DMS153 (cell line): ENCODE measurements at places on chromosomes 12 and 14.
A peak's percentile ranks its signal among the peaks of the same experiment; 100 is the strongest.

- DNase-seq: no peak
These were observed 134.0 kb downstream of the GCH1 start for GRCh38 chr14:54768501-54769129.

- no peak for DNase-seq
These were observed 166.7 kb downstream of the TMTC3 start for GRCh38 chr12:88308825-88309224.

DNA sequence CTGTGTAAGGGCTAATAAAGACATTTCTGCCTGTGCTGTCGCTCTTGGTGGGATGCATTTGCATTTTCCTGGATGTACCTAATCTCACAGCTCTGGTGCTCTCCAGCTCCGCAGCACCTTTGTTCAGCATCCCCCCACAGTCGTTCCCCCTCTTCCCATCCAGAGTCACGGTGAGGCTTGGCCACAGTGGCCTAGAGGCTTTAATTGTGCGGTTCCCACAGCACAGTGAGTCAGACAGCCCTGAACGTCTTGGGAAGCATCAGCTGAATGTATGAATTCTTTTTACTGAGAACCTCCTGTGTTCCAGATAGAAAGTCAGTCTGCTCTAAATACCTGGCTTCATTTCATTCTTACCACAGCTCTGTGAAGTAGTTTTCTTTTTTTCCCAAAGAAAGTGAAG, 28.7 kb downstream of the MLXIP start:
- no peak for DNase-seq

GRCh38 chr14:69605738-69606137, 5.7 kb upstream of the SUSD6 start:
- DNase-seq: no peak

DNA sequence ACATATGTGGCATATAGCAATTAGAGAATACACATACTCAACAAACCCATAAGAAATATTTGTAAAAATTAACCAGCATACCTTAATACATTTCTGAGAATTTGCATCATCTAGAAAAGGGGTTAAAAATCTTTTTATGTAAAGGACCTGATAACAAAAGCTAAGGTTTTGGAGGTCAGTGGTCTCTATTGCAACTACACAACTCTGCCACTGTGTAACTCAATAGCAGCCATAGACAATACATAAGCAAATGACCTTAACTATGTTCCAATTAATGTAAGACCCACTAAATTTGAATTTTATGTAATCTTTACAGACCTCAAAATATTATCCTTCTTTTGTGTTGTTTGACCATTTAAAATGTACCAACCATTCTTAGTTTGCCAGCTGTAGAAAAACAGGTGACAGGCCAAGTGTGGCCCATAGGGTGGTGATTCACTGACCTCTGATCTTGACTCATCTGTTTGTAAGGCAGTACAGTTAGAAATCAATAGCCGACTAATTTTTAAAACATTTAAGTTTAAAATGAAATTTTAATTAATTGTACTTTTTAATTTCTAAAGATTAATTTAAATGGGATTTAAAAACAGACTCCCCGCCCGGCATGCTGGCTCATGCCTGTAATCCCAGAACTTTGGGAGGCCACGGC, 7.4 kb upstream of the EPS8 start:
- DNase-seq: no peak

GRCh38 chr14:23177181-23177580, 6.3 kb downstream of the SLC7A8 start:
- peak; percentile 64 for DNase-seq

- no peak for DNase-seq
These were observed 205.2 kb downstream of the CACNA1C start for GRCh38 chr12:2258025-2258424.

DNA sequence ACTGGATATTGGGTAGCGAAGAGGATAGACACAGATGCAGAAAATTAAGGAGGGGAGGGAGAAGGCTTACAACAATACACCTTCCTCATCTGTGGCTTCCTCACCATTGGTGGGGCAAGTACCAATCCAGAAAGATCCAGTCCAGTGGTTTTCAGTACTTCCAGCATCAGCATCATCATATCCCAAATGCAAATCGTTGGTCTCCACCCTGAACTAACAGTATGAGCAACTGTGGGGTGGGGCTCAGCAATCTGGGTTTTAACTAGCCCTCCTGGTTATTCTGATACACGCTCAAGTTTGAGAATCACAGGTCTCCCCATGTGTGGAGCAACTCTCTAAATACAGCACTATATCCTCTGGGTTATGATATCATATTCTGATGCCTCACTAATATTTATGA, 193.7 kb downstream of the PAX9 start:
- no peak for DNase-seq

DNA sequence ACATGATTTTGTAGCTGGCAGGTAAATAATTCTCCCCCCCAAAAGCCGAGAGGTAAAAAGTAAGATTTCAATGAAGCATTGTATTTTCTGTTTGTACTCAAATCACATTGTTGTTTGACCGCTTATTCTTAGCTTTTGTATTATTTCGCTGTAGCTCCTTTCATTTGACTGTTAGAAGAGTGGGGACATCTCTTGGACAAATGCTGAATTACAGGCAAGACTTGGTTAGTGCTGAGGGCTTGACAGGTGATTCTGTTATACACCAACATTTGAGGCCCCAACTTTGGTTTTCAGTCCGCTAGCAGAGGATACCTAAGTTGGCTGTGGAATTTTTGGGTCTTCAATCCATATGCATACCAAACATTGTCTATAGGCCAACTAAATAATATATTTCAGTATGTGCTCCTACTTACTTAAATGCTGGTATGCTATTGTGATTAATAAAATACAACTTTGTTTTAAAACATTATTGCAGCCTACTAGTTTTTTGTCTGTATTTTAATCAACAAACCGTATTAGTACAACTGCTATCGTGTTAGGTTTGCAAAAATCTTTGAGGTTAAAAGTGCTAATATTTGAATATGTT, 102.2 kb downstream of the ERC1 start:
- peak; percentile 38 for DNase-seq

DNA sequence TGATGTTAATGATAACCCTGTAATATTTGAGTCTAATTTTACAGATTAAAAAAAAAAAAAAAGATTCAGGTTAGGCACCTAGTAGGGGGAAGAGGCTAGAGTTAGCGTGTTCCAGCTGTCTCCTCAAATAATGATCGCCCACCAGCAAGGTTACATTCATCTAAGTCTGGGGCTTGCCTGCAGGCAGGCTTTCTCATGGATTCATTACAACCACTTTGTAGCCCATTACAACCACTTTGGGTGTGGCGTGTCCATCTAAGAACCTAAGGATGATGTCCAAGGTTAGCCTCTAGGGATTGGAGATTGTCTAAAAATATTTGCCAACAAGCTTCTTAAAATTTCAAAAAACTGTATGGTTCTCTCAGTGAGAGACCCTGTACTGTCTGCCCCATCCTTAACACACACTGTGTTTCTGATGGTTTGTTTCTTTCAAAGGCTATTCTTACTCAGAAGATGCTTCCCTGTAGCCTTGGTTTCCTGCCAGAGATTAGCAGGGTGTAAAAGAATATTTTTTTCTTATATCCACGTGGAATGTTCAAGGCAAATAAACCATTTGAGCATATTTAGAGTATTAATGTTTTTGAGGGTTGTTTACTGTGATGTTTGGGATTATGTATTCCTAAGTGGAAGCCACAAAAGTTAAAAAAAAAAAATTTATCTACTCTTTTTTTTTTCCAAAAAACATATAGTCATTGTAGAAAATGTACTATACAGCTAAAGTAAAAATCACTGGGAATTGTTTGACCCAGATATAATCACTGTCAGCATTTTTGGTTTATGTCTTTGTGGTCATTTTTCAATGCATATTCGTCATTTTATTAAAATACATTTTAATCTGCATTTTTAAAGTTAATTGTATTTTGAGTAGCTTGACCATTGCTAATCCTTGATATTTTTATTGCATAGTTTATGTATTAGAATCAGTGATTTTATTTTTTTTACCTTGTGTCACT, 1.7 kb downstream of the DYNC1H1 start:
- no peak for DNase-seq

DNA sequence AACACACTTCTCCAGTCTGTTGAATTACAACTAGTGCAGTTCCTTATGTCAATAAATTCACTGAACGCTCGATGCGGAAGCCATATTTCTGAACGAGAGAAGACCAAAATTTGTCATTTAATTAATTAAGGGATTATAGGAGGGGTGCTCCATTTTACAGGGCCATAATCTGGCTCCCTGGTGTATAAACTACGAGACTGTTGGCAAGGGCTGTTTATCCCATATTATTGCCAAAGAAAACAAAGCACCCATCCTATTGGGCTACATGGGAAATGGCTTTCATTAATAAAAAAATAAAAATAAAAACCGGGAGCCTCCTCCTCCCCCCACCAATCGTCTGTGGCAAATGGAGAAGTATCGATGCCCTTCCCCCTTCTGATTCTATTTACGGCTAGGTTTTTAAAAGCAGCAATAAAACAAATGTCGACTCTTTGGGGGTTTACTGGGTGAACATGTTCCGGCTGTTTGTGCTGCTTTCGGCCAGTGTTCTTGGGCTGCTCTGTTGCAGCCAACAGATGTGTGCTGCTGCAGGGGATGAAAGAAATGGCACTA, 24.8 kb downstream of the ATF7 start:
- DNase-seq: no peak

GRCh38 chr12:13880613-13881012, 100.8 kb downstream of the GRIN2B start:
- DNase-seq: no peak

DNA sequence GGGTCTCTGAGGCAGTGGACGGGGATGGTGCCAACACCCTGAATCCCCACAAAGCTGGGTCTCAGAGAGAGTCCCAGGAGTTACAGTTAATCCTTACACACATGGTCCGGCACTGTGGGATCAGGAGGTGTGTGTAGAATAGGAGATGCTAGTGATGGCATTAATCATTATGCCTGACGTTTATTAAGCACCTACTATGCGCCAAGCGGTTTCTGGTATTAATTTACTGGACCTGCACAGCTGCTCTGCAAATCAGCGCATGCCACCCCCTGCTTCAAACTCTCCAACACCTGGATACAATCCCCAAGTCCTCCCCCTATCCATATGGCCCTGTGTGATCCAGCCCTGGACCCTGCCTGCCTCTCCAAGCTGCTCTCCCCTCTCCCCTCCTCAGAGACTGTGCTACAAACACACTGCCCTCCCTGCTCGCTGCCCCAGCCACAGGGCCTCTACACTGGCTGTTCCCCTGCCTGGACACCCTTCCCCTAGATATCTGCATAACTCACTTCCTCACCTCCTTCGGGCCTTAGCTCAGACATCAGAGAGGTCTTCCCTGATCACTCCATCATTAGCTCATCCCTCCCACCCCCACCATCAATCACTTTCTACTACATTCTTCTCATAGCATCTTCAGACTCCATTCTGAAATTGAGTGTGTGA, 86.0 kb downstream of the RFLNA start:
- no peak for DNase-seq

DNA sequence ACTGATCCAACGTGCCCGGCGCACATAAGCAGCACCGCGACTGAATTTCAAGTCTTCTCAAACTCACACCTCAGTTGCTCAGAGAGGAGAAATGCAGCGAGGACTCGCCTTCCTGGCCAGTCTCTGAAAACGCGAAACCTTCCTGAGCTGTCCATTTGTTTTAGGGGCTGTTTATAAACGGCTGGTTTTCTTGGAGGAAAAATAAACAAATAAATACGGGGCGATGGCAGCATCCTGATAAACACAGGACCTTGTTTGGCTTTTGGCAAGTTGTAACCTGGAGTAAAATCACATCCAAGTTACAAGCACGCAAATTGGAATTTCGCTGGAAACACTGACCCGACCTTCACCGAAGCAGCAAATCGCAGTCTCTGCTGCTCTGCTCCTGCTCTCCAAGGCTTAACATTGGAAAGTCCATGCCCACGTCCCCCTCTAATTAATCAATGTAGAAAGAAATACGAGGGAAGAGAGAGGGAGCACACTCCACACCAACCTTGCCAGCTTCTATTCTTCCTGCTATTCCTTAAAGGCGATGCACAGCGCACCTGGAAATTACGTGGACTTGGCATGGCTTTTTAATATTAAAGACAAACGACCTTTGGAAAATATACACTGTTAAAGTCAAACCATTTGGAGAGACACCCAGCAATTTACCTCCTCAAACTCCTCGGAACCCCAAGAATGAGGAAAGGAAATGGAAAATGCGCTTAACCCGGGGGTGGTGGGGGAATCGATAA, 248.8 kb downstream of the APAF1 start:
- DNase-seq: no peak

GRCh38 chr14:55136241-55136640, 7.2 kb downstream of the LGALS3 start:
- no peak for DNase-seq

DNA sequence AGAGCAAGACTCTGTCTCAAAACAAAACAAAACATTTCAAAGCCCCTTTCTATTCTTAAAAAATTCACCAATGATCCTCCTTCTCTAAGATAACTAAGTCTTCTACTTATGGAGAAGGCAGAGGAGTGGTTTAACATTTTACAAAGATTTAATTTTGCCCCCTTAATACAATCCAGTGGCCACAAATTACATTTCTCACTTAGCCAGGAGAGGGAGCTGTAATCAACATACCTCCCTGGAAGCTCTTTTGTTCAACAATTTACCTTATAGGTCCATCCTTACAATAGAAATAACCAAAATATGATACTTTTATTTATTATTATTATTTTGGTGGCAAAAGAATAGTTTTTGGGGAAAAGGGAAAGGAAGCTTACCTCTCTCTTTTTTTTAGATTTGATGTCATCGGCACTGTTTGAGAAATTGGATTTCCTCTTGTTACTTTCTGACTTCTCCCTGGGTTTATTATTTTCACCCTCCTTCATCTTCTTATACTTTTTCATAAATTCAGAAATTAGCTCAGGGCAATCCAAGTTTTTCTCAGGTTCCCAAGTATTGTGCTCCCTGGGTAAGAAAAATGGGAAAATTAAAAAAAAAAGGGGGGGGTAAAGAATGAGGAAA, 28.1 kb downstream of the CBX5 start:
- DNase-seq: no peak

DNA sequence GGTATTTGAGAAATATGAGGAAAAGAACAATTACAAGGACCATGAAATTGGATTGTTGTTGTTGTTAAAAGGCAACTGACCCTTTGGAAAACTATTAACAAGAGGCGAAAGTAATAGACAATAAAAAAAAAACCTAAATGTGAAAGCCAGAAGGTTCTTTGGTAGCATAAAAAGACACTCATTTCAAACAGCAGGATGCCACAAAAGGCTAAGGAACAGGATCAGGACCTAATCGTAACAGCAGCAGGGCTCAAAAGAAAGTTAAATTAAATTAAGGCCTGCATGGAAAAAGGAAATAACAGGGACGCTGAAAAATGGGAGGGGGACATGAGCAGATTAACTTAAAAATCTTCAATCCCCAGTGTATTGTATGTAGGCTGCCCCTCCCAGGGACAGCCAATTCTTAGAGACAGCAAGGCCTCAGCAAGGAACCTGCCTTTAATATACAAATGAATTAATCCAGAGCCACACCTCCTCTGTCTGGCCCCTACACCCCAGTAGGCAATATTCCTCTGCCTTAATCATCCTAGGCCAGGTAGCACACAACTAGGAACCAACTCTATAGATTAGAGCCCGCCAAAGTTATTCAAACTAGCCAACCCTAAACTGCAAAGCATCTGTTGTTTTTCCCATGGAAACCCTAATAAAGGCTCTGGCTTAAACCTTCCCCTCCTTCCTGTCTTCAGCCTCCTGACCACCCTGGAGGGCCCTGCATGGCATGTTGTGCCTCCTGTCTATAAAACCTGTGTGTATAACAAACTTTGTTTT, 28.4 kb upstream of the AP4S1 start:
- DNase-seq: no peak

GRCh38 chr14:50772412-50772811, 58.5 kb downstream of the NIN start:
- DNase-seq: no peak
